ENCODE measurements at places on chromosomes 6 and 20. TPM values are rescaled to one million over a fixed set of nuclear protein-coding genes. Genes with fewer than 3 reads are reported as not detected.
A peak's percentile ranks its signal among the peaks of the same experiment; 100 is the strongest.

GRCh38 chr6:78436335-78436734, 431.0 kb upstream of the IRAK1BP1 start:
- no peak for DNase-seq

GRCh38 chr6:97240222-97240621, 42.8 kb downstream of the MMS22L start:
- DNase-seq = no peak

DNA sequence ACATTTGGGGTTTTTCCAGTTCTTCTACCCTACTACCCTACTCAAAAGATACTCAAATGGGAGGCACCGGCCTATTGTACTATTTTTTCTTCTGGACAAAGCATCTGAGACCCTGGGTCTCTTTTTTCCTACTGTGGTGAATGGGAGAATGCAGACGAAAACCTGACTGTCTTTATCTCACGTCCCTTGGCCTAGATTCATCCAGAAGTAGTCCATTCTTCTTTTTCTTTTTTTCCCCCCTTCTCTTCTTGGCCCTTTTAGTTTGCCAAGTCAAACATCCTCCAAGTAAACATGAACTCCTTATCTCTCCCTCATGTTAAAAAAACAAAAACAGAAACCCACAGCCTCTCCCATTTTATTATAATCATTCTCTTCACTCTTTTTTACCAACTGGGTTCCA, 8.7 kb upstream of the ILRUN start:
- DNase-seq = no peak

DNA sequence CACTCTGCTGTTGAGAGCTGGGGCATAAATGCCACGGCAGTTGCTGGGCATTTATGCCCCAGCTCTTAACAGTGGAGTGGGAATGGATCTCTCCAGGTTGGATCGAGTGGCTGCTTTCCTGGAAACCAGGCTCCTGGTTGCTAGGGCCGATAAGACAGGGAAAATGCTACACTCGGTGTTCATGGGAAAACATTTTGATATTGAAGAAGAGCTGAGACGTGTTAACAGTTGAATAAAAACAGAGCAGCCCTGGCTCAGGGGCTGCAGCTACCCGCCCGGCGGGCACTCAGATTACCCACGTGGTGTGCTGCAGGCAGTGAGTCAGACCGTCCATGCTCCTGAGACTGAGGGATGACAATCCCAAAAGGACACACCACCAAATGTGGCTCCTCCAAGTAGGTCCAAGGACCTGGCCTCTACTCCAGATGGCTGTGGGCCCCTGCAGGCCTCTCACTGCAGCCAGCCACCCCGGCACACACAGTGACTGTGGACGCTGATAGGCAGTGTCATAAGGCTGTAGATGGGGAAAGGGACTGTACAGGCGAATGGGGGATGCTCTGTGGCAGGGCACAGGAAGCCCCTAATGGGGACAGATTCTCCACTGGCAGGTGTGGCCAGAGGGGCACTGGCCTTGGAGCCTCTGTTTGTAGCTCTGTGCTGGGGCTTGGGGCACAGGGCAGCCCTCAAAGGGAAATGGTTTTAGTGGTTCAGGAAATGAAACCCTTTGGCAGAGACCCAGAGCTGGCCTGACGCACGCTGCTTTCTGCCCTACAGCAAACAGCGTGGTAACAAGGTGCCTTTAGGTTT, 237.8 kb downstream of the LY86 start:
- DNase-seq = peak; percentile 66

DNA sequence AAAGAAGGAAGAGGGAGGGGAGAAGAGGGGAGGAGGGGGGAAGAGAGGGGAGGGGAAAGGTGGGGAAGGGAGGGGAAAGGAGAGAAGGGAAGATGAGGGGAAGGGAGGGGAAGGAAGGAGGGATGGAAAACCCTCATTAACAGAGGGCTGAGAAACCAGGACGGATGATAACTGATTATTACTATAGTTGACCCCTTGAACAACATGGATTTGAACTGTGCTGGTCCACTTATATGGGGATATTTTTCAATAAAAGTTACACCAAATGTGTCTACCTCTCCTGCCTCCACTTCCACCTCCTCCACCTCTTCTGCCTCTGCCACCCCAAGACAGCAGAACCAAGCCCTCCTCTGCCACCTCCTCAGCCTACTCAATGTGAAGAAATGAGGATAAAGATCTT, 184.1 kb upstream of the ARID1B start:
- DNase-seq = no peak

The CMTR1 gene
- total RNA-seq = 24.4 TPM

The TBXT gene
- total RNA-seq = not detected

- no peak for DNase-seq
These were observed 39.4 kb upstream of the RFPL4B start for GRCh38 chr6:112307707-112308106.

The BPIFB3 gene
- not detected for total RNA-seq

GRCh38 chr6:92495242-92495641, 924.1 kb downstream of the EPHA7 start:
- DNase-seq = no peak

The RAET1L gene
- total RNA-seq = not detected

- no peak for DNase-seq
These were observed 59.3 kb downstream of the TBC1D7 start for GRCh38 chr6:13268913-13269518.

The HCRTR2 gene
- not detected for total RNA-seq

GRCh38 chr20:2260250-2260649, 35.6 kb upstream of the TGM3 start:
- no peak for DNase-seq

DNA sequence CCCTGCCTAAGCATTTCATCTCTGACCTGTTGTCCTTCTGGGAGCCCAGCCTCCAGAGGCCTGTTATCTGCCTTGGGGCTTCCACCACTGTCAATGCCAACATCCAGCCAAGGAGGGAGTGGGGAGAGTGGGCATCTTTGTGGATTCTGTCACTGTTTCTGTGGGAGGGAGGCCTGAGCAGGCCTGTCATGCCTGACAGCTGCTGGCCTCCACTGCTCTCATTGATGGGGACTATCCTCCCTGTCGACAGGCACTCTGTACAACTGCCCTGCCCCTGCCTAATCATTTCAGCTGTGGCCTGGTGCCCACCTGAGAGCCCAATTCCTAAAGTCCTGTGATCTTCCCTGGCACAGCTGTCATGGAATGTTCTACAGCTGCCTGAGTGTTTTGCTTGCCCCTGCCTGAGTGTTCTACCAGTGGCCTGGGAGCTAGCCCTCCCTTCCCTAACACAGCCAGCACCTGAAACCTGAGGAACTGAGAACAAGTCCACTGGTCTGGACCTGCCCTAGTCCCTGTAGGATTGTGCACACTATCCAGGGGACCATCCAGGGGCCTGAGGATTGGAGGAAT, 145.3 kb downstream of the FAM83B start:
- DNase-seq = no peak

DNA sequence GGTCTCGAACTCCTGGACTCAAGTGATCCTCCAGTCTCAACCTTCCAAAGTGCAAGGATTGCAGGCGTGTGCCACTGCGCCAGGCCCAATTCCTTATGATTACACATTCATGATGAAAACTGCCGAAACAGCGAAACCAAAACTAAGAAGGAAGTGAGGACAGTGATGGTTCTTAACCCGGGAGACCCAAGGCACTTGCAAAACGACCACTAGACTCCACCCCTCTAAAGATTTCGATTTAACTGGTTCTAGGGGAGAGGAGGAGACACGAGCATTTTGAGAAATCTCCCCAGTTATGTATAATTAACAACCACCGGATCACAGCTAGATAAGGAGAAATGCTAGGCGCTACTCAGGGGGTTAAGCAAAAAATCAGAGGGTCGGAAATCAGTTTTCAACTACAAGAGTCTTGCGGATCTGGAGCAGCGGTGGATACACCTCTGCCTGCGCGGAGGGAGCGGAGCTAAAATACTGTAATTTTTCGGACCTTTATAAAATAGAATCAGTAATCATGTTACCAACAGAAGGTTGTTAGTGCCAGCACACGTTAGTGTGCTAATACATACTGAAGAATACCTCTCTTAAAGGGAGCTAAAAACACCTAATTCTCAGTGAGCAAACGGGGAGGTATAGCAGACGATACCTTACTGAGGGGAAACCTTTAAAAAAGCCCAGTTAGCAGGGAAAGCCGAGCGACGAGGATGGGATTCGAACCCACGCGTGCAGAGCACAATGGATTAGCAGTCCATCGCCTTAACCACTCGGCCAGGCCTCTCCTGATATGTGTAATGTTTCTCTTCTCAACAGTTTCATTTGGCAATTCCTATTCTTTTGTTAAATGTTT, 60.0 kb upstream of the BTN3A2 start:
- DNase-seq = peak; percentile 66

DNA sequence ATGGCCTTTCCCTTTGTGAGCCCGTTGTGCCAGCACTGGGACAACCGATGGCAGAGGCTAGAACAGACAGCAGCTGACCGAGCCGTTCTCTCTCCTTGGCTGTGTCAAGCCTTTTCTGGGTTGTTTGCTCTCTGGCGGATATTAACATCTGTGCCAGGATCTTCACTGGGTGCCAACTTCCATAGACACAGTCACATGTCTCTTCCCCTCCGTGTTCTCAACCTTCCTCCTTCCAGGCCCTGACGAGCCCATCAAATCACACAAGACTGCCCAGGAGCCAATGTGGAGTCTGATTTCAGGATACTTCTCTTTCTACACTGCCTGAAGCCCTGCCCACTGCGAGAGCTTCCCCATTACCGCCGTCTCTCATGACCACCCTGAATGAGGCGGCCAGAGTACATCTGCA, 111.0 kb upstream of the RALGAPA2 start:
- DNase-seq = no peak

The RAET1G gene
- total RNA-seq = 1.1 TPM

The ISM1 gene
- total RNA-seq = 0.76 TPM

The TRDN gene
- total RNA-seq = 879 TPM

- no peak for DNase-seq
These were observed 1.5 kb downstream of the SOX18 start for GRCh38 chr20:64047968-64048401.

GRCh38 chr6:149150801-149151398, 166.6 kb upstream of the TAB2 start:
- no peak for DNase-seq

The ZBTB46 gene
- total RNA-seq = 6.4 TPM

The OR2B6 gene
- not detected for total RNA-seq

The DACT2 gene
- total RNA-seq = not detected

- no peak for DNase-seq
These were observed 1.9 kb upstream of the ELMO2 start for GRCh38 chr20:46408281-46408731.

- DNase-seq = no peak
These were observed 10.0 kb downstream of the HSPA1B start for GRCh38 chr6:31837369-31838113.

The SUMO4 gene
- total RNA-seq = 0.32 TPM

The SPATS1 gene
- total RNA-seq = not detected

All from psoas muscle (tissue), 8 donors.